Endothelial cell of umbilical vein (primary cell): ENCODE measurements at places on chromosomes 5 and 9. TPM values are rescaled to one million over a fixed set of nuclear protein-coding genes. Genes with fewer than 3 reads are reported as not detected.
A peak's percentile ranks its signal among the peaks of the same experiment; 100 is the strongest.

DNA sequence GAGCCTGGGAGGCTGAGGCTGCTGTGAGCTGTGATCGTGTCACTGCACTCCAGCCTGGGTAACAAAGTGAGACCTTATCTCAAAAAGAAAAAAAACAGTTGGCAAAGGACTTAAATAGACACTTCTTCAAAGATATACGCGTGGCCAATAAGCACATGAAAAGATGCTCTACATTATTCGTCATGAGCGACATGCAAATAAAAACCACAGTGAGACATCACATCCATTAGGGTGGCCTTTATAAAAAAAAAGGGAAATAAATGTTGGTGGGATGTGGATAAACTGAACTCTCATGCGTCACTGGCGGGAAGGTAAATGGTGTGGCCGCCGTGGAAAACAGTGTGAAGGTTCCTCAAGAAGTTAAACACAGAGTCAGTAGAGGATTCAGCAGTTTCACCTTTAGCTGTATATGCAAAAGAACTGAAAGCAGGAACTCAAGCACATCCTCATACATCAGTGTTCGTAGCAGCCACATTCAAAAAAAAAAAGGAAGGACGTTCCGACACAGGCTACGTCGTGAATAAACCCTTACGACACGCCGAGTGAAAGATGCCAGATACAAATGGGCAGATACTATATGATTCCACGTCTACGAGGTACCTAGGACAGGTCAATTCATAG lies 24.5 kb upstream of the NRARP start:
- H3K36me3 ChIP-seq: no peaks in the 10 kb centered on the region
- peaks cover 4% of the 10 kb centered on the region for H3K4me1 ChIP-seq
- no peak overlapping the region for H3K27ac ChIP-seq
- H3K27me3 ChIP-seq: peaks cover 4% of the 10 kb centered on the region
- H3K4me3 ChIP-seq: no peak overlapping the region

- H3K27ac ChIP-seq: no peak overlapping the region
- DNase-seq: no peak
- no peaks in the 10 kb centered on the region for H3K4me1 ChIP-seq
These were observed 542.9 kb downstream of the PRELID2 start for GRCh38 chr5:145292278-145292677.

DNA sequence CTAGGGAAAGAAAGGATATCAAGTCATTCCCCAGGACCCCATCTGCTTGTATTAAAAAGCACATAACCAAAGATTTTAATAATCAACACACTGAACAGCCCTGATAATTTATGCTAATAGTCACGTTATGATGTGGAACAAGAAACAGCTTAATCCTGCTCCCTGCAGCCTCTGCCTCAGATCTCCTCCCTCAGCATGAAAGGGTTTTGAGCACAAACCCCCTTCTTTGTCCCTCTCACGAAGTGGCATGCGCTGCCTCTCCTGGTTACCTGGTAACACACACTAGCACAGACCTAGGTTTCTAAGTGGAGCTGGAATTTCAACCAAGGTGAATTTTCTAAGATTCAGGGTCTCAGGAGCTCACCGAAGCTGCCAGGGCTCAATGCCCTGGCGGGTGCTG lies 5.1 kb downstream of the IGFBPL1 start:
- H3K27me3 ChIP-seq: peaks cover 36% of the 10 kb centered on the region
- DNase-seq: no peak
- H3K4me1 ChIP-seq: no peaks in the 10 kb centered on the region

- H3K4me3 ChIP-seq: no peak overlapping the region
- no peaks in the 10 kb centered on the region for H3K36me3 ChIP-seq
- no peak for DNase-seq
- H3K4me1 ChIP-seq: peaks cover 4% of the 10 kb centered on the region
- peaks cover 4% of the 10 kb centered on the region for H3K27me3 ChIP-seq
- no peak overlapping the region for H3K27ac ChIP-seq
These were observed 342.8 kb downstream of the TMEM167A start for GRCh38 chr5:82734347-82734746.

DNA sequence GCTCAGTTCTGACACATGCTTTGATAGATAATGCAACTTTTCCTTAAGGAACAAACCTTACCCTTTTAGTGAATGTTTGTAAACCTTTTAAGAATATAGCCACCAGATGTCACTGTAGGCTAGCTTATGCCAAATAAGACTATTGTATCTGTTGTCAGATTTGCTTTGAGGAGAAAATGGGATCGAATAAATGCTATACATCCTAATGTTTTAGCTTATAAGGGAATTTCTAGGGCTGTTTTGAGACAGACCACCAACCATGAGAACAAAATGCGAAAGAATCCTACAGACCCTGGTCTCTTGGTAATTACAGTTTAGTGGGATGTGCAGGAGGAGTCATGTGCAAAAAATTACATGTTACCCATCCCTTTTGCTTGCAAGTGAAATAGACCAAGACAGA lies 127.6 kb upstream of the NMUR2 start:
- H3K4me1 ChIP-seq: no peaks in the 10 kb centered on the region
- H3K4me3 ChIP-seq: no peak overlapping the region
- no peaks in the 10 kb centered on the region for H3K36me3 ChIP-seq
- peak; percentile 47 for DNase-seq
- H3K27me3 ChIP-seq: no peaks in the 10 kb centered on the region

- no peaks in the 10 kb centered on the region for H3K36me3 ChIP-seq
- H3K27ac ChIP-seq: no peak overlapping the region
These were observed 470.6 kb downstream of the PRDM9 start for GRCh38 chr5:23977997-23978396.

- H3K4me1 ChIP-seq: no peaks in the 10 kb centered on the region
- H3K4me3 ChIP-seq: no peak overlapping the region
- H3K36me3 ChIP-seq: no peaks in the 10 kb centered on the region
- no peak for DNase-seq
These were observed 572.1 kb downstream of the ACTL7B start for GRCh38 chr9:108283696-108284095.

GRCh38 chr5:111385970-111386831 lies 126.1 kb downstream of the STARD4 start:
- H3K27ac ChIP-seq: no peak overlapping the region
- H3K27me3 ChIP-seq: no peaks in the 10 kb centered on the region
- no peaks in the 10 kb centered on the region for H3K36me3 ChIP-seq
- DNase-seq: no peak
- H3K4me1 ChIP-seq: no peaks in the 10 kb centered on the region
- H3K4me3 ChIP-seq: no peak overlapping the region

GRCh38 chr5:150305557-150305956 lies 2.9 kb upstream of the ARSI start:
- no peak overlapping the region for H3K4me3 ChIP-seq
- H3K27me3 ChIP-seq: peaks cover 43% of the 10 kb centered on the region
- DNase-seq: no peak
- H3K36me3 ChIP-seq: no peaks in the 10 kb centered on the region
- no peaks in the 10 kb centered on the region for H3K4me1 ChIP-seq

SLC25A2 gene
- 0.39 and 0.46 TPM in 2 replicates for total RNA-seq

CER1 gene
- not detected in 2 replicates for total RNA-seq

- no peak overlapping the region for H3K27ac ChIP-seq
- H3K4me1 ChIP-seq: no peaks in the 10 kb centered on the region
- no peak for DNase-seq
- H3K27me3 ChIP-seq: peaks cover 4% of the 10 kb centered on the region
- no peaks in the 10 kb centered on the region for H3K36me3 ChIP-seq
These were observed 36.3 kb upstream of the HAND1 start for GRCh38 chr5:154514331-154514730.

- H3K4me3 ChIP-seq: no peak overlapping the region
- no peak for DNase-seq
- no peaks in the 10 kb centered on the region for H3K36me3 ChIP-seq
These were observed 14.9 kb downstream of the BTNL9 start for GRCh38 chr5:181054871-181055459.

DNA sequence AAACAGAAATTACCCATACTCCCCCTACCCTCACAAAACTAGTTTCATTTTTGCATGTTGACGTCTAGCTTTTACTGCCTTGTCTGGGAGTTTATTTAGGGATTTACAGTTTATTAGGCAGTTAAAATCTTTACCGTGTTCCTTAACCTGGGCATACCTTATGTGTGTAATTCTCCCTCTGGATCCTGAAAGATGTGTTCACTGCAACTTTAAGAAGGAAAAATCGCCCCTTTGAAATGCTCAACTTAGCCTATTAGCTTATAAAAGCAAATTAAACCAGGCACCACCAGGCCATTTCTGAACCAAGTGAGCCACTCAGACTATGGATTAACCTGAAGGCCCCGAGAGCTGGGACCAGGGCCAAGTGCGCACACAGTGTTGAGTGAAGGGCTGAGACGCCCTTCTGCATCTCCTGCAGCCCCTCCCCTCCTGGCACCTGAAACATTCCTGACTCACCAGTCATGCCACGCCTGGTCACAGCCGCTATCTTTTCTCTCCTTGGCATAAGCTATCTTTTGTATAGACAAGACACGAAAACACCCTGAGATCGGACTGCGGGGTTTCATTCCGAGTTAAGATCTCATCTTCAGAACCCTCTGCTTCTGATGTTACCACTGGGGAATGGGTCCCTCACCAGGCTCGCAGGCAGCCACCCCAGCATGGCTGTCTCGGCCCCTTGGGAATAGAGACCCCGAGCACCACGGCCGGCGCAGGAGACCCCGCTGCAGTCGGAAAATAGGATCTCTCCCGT lies 111.9 kb downstream of the ROR2 start:
- no peak overlapping the region for H3K27ac ChIP-seq
- no peaks in the 10 kb centered on the region for H3K27me3 ChIP-seq
- no peaks in the 10 kb centered on the region for H3K4me1 ChIP-seq
- H3K4me3 ChIP-seq: no peak overlapping the region
- H3K36me3 ChIP-seq: no peaks in the 10 kb centered on the region

- no peak overlapping the region for H3K27ac ChIP-seq
- H3K4me1 ChIP-seq: no peaks in the 10 kb centered on the region
- no peaks in the 10 kb centered on the region for H3K27me3 ChIP-seq
- H3K4me3 ChIP-seq: no peak overlapping the region
- no peaks in the 10 kb centered on the region for H3K36me3 ChIP-seq
These were observed 93.9 kb upstream of the EDIL3 start for GRCh38 chr5:84478603-84479002.

PCDHA12 gene
- not detected in 2 replicates for total RNA-seq

DNA sequence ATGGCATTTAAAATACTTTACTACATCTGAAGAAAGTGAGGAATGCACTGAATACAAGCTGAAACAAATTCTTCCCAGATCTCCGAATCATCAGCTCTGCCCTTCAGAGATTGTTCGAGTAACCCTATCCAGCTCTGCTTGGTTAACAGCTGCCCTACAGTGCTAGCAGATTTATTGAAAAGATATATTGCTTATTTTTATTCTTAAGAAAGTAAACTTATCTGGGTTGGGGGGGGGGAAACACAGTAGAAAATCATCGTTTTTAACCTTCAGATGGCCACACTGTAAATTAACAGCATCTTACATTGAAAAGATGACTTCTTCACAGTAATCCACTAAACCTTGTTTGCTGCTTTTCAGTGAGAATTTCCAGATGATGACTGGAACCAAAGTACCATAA lies 210.8 kb downstream of the NFIB start:
- H3K4me1 ChIP-seq: peaks cover 21% of the 10 kb centered on the region
- H3K27ac ChIP-seq: peak overlapping the region; percentile 14
- H3K4me3 ChIP-seq: no peak overlapping the region
- no peak for DNase-seq
- H3K36me3 ChIP-seq: peaks cover 9% of the 10 kb centered on the region
- no peaks in the 10 kb centered on the region for H3K27me3 ChIP-seq

GRCh38 chr9:15352306-15352705 lies 45.3 kb upstream of the TTC39B start:
- H3K4me1 ChIP-seq: no peaks in the 10 kb centered on the region
- H3K4me3 ChIP-seq: no peak overlapping the region
- no peaks in the 10 kb centered on the region for H3K36me3 ChIP-seq
- no peak overlapping the region for H3K27ac ChIP-seq
- DNase-seq: no peak

DNA sequence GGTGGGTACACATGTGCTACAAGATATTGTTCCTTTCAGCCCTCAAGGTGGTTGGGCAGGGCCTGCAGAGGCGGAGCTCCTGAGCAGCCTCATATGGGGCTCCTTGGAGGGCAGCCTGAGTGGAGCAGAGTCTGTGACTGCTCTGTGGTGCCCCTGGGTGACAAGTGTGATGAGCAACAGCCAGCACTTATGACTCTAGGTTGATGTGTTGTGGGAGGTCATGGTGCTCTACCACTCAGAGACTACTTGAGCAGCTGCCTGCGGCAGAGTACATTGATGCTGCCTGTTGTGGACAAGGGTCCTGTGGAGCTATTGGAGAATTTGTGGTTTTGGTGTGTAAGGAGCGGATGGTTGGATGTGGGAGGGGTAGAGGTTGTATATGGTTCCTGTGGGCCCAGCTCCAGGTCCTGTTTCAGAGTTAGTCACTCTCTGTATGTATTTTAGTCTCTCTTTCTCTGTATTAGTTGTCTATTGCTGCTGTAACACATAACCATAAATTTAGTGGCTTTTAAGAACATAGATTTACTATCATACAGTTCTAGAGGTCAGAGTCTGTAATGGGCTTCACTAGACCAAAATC lies 141.3 kb downstream of the SREK1 start:
- H3K4me1 ChIP-seq: no peaks in the 10 kb centered on the region
- no peak overlapping the region for H3K27ac ChIP-seq
- no peak overlapping the region for H3K4me3 ChIP-seq
- H3K27me3 ChIP-seq: peaks cover 6% of the 10 kb centered on the region
- no peak for DNase-seq

LCNL1 gene
- not detected in 2 replicates for total RNA-seq

GRCh38 chr5:68708156-68708841 lies 385.5 kb upstream of the SLC30A5 start:
- H3K27me3 ChIP-seq: no peaks in the 10 kb centered on the region
- no peaks in the 10 kb centered on the region for H3K4me1 ChIP-seq
- H3K36me3 ChIP-seq: no peaks in the 10 kb centered on the region
- H3K4me3 ChIP-seq: no peak overlapping the region
- no peak overlapping the region for H3K27ac ChIP-seq

BHMT2 gene
- 0.71 and 0.76 TPM in 2 replicates for total RNA-seq

DNAJA1 gene
- 177 and 182 TPM in 2 replicates for total RNA-seq

SPATA6L gene
- total RNA-seq: 1.5 and 1.6 TPM in 2 replicates

- no peak overlapping the region for H3K4me3 ChIP-seq
- no peaks in the 10 kb centered on the region for H3K27me3 ChIP-seq
- no peak overlapping the region for H3K27ac ChIP-seq
- no peaks in the 10 kb centered on the region for H3K4me1 ChIP-seq
These were observed 82.9 kb downstream of the COL23A1 start for GRCh38 chr5:178507151-178507932.

GRCh38 chr9:121075251-121076036 lies 689 bp downstream of the CNTRL start:
- H3K27ac ChIP-seq: peak overlapping the region; percentile 56
- H3K27me3 ChIP-seq: no peaks in the 10 kb centered on the region
